Karpas-422 (cell line): ENCODE measurements at places on chromosomes 3 and 15. TPM values are rescaled to one million over a fixed set of nuclear protein-coding genes. Genes with fewer than 3 reads are reported as not detected.

Gene SI
- not detected in 2 replicates for total RNA-seq

Gene EPM2AIP1
- total RNA-seq: 20.7 and 27.5 TPM in 2 replicates

Gene ZNF280D
- 12.0 and 48.0 TPM in 2 replicates for total RNA-seq

Gene XCR1
- not detected in 2 replicates for total RNA-seq
